B cell (primary cell): ENCODE measurements at places on chromosomes 7 and 10. TPM values are rescaled to one million over a fixed set of nuclear protein-coding genes. Genes with fewer than 3 reads are reported as not detected.

- DNase-seq: no peak
These were observed 130.0 kb downstream of the PLXNA4 start for GRCh38 chr7:132446260-132446659.

OR2A5 gene
- not detected in 2 replicates for polyA plus RNA-seq

TM9SF3 gene
- polyA plus RNA-seq: 6.9 and 19.9 TPM in 2 replicates

DNA sequence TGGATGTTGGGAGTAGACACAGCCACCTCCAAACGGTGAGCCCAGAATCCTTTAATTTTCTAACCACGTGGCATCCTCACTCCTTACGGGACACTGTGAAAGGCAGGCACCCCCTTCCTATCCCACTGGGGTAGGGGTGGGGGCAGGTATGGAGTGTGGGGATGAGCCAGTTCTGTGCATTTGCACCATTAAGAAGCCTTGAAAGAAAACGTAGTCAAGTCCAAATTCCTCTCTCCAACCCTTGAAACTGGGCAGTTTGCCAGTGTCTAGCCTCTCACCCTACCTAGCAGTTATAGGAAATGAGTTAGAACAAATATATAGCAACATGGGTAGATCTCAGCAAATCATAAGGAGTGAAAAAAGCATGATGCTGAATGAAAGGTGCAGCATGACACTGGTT lies 92.4 kb upstream of the LEP start:
- DNase-seq: no peak

ASAH2 gene
- 0.03 and 0.25 TPM in 2 replicates for polyA plus RNA-seq

SPACDR gene
- 2.1 and 2.9 TPM in 2 replicates for polyA plus RNA-seq

DNA sequence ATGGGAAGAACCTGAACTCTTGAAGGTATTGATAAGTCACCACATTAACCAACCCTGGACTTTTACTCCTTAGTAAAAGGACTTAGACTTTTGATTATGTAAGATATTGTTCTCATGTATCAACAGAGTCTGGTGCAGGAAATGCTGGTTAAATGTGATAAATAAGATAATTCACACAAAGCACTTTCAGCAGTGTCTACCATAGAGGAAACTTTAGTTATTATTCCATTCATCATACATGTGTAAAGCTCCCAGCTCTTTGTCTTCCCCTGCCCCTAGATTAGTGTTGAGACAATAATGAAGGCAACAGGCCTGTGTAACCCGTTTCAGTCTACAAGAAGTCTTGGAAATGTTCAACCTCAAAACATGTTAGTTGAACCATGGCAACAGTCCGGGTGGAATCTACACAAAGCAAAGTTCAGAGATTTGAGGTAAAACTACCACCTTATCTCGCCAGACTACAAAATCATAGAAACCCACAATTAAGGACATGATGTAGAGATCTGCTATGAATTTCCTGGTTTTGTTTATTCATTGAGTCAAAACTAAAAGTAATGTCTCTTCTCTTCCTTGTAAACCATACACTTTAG lies 109.9 kb upstream of the ADO start:
- DNase-seq: no peak

GRCh38 chr10:78894089-78894840 lies 174.5 kb upstream of the ZMIZ1 start:
- no peak for DNase-seq

DNA sequence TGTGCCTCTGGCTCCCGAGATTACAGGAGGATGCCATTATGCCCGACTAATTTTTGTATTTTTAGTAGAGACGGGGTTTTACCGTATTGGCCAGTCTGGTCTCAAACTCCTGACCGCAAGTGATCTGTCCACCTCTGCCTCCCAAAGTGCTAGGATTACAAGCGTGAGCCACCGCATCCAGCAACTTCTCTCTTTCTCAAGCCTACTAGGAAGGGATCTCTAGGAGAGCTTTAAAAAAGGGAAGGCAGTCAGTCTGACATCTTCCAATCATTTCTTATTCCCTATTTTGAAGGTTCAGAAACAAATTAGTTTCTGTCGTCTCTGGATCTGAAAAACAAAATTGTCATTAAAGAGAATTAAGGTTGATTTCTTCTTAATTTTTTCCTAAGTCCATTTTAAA lies 2.5 kb upstream of the TMEM26 start:
- DNase-seq: no peak

DNA sequence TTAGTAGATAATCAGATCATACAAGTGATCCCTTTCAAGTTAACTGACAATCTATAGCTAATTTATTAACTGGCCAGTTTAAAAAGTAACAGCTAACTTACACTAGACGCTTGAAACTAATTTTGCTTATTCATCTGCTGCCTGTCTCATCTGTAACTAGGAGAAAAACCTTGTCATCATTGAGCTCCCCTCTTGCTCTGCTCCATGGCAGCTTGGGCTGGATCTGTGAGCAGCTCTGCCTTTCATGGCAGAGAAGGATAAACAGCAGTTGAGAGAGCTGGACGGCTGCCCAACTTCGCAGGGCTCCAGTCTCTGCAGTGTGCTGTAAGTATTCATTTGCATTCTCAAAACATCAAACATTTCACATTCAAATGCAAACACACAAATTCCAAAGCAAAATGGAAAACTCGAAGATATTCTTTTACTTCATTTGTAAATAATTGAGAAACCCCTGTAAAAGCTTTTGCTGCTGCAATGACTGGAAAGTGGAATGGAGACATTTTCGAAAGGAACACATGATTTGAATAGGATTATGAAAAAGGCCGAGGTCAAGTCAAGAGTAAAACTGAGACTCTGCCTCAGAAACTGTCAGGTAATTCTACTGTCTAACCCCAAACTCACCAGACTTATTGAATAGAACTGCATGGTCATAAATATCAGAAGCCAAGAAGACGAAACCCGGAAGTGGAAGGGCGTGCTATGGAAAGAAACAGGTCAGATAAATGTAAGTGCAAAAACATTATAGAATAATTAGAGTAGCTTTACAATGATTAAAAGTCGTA lies 17.6 kb downstream of the SLC35B4 start:
- no peak for DNase-seq

DNA sequence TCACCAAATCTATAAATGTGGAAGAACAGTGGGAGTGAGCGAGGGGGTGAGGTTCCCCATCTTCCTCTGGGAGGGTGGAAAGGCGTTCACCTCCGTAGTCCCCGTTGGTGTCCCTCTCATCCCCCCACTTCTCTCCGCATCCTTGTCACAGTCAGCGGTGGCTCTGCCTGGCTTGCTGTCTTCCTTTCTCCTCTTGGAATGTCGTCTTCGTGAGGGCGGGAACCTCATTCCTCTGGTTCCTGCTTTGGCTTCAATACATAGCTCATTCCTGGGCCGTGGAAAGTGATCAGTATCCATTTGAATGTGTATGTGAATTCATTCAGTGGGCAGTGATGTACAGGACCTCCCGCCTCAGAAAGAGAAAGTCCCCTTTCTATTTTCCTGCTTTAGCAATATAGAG lies 289.4 kb downstream of the CAMK1D start:
- DNase-seq: no peak

DNA sequence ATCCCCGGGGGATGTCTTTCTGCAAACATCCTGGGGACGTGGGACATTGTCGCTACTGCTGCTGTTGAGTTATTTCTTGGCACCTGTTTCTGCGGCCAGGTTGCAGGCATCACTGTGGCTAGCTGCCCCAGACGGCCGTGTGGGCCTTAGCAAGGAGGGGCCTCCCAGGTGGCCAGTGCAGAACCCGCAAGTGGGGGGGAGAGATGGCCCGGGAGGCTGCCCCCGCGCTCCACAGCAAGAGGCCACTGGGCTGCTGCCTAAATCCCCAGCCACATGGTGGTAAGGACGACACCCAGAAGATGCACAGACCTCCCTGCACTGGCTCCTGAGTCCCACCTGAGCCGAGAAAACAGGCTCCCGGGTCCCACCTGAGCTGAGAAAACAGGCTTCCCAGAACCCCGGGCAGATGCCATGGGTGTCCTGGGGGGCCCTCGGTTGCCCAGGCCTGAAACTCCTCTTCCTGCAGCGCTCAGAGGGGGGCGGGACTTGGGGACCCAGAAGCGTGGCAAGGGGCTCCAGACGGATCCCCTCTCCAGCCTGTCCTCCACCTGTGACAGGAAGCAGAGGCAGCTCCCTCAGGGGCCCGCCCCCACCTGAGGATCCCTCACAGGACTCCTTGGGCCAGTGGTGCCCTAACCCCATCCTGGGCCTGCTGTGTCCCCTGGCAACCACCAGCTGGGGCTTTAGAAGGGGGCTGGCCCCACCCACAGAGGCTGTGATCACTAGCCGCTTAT lies 952 bp upstream of the MAFK start:
- peak; percentile 31 for DNase-seq

- DNase-seq: no peak
These were observed 515.8 kb downstream of the KCNMA1 start for GRCh38 chr10:77121829-77122228.

- DNase-seq: no peak
These were observed 10.6 kb downstream of the CPA4 start for GRCh38 chr7:130303551-130303950.
